Ureter (tissue), 1 donor: ENCODE measurements at places on chromosomes 5 and 9. TPM values are rescaled to one million over a fixed set of nuclear protein-coding genes. Genes with fewer than 3 reads are reported as not detected.

The PCDHB3 gene
- 1.1 TPM for total RNA-seq

The F2R gene
- 4.7 TPM for total RNA-seq

- DNase-seq: peak; percentile 93
These were observed at the start of gene SNX2 for GRCh38 chr5:122774861-122775549. TSS of gene SNX2 (plus strand) at chr5:122775080. CDS start at chr5:122775104, 24 bp downstream.

DNA sequence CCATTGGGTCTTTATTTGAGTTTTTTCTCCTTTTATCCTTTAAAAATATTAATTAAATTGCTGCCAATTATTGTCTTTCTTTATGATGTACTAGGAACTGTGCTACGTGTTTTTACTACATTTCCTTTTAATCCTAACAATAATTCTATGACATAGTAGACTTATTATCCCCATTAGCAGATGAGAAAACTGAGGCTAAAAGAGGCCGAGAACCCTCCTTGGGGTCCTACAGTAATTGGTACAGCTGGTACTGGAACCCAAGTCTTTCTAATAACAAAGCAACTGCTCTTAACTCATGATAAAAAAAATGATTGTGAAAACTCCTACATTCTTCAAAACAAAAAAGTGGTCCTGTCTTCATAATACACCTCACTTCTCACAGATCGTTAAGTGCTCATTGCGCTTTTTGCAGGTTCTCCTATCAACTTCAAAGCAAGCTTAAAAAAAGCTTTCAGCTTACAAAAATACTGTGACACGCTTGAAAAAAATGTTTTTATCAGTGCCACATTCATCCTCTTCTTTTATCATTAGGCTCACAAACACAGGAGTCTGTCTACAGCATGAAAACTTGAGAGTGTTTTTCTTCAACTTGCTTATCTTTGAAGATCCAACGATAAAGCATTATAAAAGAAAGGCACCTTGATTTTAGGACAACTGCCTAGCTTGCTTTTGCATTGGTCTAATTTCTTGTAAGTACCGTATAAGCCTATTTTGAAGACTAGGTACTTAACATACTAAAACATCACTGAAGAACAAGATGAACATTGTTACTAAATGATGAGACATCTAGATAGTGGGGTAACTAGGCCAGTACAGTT lies 32.4 kb downstream of the FYB1 start:
- DNase-seq: no peak
